NCI-H1092 treated with DMSO at 0.1 percent for 48 hours (cell line): ENCODE measurements at places on chromosomes 2 and 18.
A peak's percentile ranks its signal among the peaks of the same experiment; 100 is the strongest.

- DNase-seq = no peak
Measured at GRCh38 chr2:17625446-17625845, 85.0 kb downstream of the VSNL1 start.

GRCh38 chr2:202104286-202104870, 31.3 kb downstream of the KIAA2012 start:
- no peak for DNase-seq

- no peak for DNase-seq
Measured at GRCh38 chr2:115848192-115848591, 1405.8 kb downstream of the DPP10 start.

GRCh38 chr18:41972067-41972925, 17.3 kb downstream of the PIK3C3 start:
- no peak for DNase-seq

DNA sequence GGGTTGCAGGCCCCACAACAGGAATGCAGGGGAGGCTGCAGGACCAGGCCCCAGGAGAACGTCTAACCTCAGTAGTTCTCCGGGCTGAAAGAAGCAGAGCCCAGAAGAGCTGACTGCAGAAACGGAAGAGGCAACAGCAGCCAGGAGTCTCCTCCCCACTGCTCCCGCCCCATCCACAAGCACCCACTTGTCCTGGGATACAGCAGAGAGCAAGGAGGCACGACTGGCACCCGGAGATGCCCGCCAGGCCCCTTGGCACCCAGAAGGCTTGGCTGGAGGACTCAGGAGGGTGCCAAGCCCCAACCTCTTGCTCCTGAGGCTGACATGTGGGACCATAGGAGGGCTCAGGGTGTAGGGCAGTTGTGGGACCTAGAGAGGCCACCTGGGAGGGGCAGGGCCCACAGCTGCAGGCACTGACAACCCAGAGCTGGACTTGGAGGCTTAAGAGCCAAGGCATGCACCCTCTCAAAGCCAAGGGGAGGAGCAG, 29.0 kb upstream of the TNS1 start:
- no peak for DNase-seq

- DNase-seq = no peak
Measured at GRCh38 chr2:113799375-113799774, 42.9 kb upstream of the SLC35F5 start.

GRCh38 chr2:13654416-13654815, 937.7 kb downstream of the TRIB2 start:
- no peak for DNase-seq

DNA sequence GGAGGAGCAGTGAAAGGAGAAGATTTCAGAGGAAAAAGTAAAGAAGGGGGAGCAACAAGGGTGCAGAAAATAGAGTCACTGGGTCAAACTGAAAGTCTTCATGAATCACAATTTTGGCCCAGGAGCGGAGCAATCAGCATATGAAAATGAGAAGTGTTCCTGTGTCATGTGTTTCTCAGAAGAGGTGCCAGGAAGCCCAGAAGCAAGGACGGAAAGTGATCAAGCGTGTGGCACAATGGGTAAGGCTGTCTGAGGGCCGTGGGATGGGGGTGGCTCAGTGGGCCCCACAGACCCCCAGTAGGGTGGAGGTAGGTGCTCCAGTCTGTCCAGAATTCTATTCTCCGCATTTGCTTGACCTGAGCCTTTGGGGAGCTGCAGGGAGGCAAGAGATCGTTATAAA, 44.2 kb downstream of the SP140 start:
- DNase-seq = no peak

DNA sequence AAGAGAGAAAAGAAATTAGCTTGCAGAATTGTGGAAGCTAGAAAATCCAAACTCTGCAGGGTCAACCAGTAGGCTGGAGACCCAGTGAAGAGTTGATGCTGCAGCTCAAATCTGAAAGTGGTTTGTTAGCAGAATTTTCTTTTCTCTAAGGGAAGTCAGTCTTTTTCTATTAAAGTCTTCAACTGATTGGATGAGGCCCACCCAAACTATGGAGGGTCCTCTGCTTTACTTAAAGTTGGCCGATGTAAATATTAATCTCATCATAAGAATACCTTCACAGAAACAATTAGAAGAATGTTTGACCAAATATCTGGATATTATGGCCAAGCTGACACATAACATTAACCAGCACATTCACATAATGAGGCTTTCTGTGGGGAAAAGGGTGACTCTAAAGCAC, 73.7 kb downstream of the FTCDNL1 start:
- no peak for DNase-seq

DNA sequence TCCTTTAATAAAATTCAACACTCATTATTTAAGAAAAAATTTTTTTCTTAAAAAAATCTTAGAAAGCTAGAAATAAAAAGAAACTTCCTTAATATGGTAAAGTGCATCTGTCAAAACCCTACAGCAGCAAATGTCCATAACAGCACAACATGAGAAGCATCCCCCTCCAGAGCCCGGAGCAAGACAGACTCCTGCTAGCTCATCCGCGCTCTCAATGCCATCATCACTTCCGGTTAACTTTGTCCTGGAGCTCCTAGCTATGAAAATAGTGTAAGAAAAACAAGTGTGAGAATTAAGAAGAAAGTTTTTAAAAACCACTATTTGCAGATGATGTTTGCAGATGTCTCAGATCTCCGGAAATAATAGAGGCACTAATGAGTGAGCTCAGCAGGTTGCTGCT, 103.1 kb downstream of the TEX51 start:
- no peak for DNase-seq

DNA sequence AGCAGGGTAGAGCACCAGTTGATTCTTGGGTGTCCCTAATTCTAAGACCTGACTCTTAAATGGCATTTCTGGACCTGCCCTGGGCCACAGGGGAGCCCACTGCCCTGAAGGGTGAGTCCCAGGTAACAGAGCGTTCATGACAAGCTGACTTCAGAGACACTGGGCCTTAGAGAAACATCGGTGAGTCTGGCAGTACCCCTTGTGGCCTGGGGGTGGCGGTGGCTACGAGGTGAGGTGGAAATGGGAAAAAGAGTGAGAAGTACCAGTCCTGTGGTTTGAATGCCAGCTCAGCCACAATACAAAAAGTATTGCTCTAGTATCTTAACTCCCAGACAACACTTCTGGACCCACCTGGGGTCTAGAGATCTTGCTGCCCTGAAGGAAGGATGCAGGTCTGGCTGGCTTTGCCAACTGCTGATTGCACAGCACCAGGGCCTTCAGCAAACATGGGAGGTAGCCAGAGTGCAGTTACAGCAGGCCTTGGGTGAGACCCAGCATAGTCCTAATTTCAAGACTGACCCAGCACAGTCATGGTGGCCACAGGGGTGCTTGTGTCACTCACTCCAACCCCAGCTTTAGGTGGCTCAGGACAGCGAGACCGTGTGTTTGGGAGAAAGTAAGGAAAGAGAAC, 44.5 kb downstream of the USP34 start:
- no peak for DNase-seq

- peak; percentile 15 for DNase-seq
Measured at GRCh38 chr2:103959174-103960128, 894.5 kb upstream of the POU3F3 start.

- no peak for DNase-seq
Measured at GRCh38 chr2:84546551-84546950, 30.3 kb downstream of the DNAH6 start.

DNA sequence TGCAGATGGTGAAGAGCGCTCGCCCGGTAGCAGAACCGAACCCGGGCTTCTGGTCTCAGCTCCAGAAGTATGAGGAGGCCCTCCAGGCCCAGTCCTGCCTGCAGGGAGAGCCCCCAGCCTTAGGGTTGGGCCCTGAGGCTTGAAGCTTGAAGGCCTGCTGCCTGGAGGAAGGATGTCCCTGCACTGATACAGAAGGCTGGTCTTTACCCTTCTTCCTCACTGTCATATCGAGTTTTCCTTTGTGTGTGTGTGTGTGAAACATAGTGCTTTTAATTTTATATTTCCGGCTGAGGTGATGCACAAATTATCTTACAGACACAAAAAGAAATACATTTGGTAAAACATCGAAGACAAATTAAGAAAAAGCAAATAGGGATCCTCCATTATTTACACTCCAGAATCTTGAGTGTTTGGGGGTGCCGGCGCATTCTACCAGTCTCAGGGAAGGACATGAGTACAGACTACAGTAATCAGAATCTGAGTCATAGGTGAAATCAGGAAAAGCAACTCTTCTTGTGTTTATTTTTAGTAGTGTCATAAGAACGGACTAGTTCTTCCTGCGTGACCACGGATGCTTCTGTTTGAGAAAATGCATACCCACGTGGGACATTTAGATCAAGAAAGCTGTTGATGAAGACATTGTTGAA, 1.3 kb downstream of the DUSP28 start:
- DNase-seq = no peak

DNA sequence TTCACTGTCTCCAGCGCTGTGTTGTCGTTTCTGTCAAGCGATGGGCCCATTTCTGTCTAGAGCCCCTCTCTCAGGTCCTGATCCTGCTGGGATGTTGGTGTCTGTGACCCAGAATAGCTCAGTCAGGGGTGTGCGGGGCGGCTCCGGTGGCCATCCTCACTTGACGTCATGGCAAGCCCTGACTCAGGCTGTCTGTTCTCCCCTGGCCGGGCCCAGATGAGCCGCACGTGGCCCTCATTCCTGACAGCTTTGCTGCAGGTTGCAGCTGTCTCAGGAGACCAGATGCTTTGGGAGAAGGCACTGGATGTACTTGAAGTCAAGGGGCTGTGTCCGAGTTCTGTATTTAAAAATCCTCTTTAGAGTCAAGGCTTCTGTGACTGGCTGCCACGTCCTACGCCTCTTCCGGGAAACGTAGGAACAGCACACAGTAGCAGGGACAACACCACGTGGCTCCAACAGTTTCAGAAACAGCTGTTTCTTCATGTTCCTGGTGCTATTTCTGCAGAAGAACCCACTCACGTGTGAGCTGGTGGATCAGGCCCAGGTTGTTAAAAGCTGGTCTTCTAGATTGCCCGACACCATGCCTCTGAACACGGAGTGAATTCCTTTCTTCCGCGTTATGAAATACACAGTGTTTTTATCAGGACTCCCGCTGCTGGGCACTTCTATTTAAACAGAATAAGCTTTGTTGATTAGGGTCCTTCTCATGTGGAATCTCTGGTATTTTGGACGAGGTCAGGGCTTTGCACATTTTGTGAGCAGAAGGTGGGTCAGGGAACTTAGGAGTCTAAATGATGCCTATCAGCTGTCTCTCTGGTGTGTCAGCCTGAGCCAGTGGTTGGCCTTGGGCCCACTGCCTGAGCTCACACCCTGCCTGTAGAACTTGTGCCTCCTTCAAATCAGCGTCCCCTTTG, 28.3 kb upstream of the NTSR2 start:
- DNase-seq = no peak

DNA sequence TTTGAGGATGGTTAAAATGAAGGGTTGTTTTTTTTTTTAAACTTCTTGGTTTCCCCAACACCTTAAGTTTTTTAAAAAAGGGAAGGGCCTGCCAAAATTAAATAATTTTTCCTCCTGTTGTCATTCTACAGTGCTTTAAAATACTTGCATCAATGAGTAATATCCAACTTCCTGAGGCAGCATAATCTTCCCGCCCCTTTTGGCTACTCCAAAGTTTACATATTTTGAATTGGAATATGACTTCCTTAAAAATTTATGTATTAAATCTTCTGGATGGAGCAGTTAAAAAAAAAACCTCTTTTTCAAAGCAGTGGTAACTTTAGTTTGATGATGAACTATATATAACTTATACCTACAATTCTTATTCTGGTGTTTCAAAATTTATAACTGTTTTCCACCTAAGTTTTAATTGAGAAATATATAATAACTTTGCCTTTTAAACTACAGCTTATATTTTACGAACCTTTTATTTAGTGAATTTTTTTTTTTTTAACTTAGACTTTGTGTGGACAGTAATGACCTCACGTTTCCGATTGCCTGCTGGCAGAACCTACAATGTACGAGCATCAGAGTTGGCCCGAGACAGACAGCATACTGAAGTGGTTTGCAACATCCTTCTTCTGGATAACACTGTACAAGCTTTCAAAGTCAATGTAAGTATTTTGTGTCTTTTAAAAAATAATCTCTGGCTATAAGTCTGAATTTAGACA, 49.8 kb downstream of the PTPN4 start:
- DNase-seq = no peak

DNA sequence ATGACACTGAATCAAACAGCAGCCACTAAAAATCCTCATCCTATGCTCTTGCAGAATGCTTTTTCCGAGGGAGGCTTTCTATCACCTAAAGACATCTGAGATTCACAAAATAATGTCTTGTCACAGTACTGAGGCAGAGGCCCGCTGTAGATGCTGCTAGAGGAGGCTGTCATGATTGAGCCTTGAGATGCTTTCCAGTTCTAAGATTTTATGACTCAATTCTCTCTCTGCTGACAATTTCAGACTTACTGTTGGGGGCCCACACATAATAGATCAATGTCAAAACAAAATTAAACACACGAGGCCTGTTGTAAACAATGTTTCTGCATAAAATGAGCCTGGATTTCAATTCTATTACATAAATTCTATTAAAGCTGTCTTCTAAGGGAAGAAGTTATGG, 132.7 kb upstream of the ARL4C start:
- no peak for DNase-seq

- DNase-seq = no peak
Measured at GRCh38 chr2:140154706-140155105, 1374.5 kb upstream of the NXPH2 start.

DNA sequence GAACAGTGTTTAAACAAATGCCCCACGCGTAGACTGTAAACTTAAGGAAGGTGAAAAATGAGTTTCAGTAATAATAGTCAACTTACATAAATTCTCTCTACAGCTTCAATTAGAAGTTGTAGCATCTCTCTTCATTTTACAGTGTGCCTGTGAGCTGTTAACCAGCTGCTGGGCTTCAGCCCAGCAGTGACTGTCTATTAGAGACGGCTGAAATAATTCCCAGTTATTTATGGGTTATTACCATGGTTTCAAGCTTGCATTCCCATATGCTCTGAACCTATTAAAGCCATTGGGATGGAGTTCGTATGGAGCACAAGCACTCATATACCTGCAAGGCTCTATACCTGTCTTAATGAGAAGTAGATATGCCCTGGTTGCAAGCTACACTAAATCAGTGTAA, 501.1 kb downstream of the CNTNAP5 start:
- no peak for DNase-seq

DNA sequence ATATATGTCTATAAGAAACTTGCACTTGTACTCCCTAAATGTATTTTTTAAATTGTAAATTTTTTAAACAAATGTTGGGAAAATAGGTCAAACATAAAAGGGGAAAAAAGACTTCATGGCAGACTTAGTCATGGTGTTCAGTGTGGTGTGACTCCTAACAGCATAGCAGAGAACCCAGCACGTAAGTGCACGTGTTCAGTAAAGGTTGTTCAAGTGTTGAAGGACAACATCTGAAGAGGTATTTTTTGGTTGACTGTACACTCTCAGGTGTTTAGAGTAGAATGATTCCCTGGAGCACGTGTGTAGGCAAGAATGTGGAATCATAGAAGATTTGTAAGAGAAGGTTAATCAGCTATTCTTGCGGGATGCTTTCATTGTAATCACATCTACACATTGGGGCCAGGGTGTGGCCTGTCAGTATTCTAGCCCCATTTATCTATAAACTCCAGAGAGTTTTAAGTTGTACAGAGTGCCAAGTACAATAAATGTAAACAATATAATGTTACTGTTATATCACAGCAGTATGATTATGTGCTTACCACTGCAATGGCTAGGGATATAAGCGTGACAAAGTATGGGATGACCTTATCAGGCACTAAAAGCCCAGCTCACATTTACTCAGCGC, 106.8 kb downstream of the CRIM1 start:
- no peak for DNase-seq

GRCh38 chr18:77711096-77711495, 461.4 kb downstream of the GALR1 start:
- peak; percentile 25 for DNase-seq
